Uterus (tissue), 4 donors: ENCODE measurements at places on chromosomes 6 and 20. TPM values are rescaled to one million over a fixed set of nuclear protein-coding genes. Genes with fewer than 3 reads are reported as not detected.

ATP6V1G2 gene
- 1.6 TPM for total RNA-seq

CTAGE9 gene
- not detected for total RNA-seq

DEFB110 gene
- not detected for total RNA-seq

FRK gene
- 1.8 TPM for total RNA-seq

WFDC5 gene
- not detected for total RNA-seq

ELOVL4 gene
- total RNA-seq = 1.5 TPM

ADAM33 gene
- total RNA-seq = 215 TPM

GHRH gene
- total RNA-seq = not detected

ESR1 gene
- 225 TPM for total RNA-seq

LY6G6D gene
- total RNA-seq = not detected

SMOC2 gene
- total RNA-seq = 139 TPM

SFT2D1 gene
- total RNA-seq = 31.8 TPM

RBM24 gene
- 69.4 TPM for total RNA-seq

ANGPT4 gene
- total RNA-seq = 8.8 TPM

SLC22A16 gene
- total RNA-seq = 10.8 TPM

SMPDL3A gene
- 18.7 TPM for total RNA-seq

TNXB gene
- 90.6 TPM for total RNA-seq

C6orf132 gene
- not detected for total RNA-seq

SLC17A3 gene
- not detected for total RNA-seq

CASS4 gene
- 0.76 TPM for total RNA-seq

KCNK15 gene
- 1.4 TPM for total RNA-seq

UNC5CL gene
- 0.26 TPM for total RNA-seq

MOCS1 gene
- 10.3 TPM for total RNA-seq

TCF15 gene
- 0.51 TPM for total RNA-seq

POPDC3 gene
- total RNA-seq = not detected

DDO gene
- total RNA-seq = not detected

XKR7 gene
- total RNA-seq = not detected

PRR18 gene
- total RNA-seq = not detected

MUC22 gene
- total RNA-seq = not detected

PRRT1 gene
- total RNA-seq = not detected

TPBG gene
- total RNA-seq = 11.5 TPM

VGLL2 gene
- not detected for total RNA-seq
